ENCODE measurements at places on chromosomes 6 and 20.

DNA sequence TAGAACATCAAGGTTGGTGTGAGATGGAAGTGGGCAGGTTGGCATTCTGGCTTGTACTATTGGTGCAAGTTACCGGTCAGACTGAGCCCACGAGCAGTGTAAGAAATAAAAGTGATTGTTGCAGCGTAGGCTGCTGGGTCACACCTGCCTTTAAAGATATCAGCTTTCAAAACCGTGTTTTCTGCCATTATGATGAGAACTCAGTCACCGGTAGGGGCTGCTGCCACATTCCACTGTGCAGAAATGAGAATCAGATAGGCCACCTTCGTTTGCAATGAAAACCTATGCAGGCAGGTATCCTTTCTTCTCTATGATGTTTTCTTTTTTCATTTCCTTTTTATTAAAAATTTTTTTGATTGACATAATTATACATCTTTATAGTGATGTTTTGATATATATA, 168.5 kb downstream of the MYLK4 start:
- DNase-seq: no peak

DNA sequence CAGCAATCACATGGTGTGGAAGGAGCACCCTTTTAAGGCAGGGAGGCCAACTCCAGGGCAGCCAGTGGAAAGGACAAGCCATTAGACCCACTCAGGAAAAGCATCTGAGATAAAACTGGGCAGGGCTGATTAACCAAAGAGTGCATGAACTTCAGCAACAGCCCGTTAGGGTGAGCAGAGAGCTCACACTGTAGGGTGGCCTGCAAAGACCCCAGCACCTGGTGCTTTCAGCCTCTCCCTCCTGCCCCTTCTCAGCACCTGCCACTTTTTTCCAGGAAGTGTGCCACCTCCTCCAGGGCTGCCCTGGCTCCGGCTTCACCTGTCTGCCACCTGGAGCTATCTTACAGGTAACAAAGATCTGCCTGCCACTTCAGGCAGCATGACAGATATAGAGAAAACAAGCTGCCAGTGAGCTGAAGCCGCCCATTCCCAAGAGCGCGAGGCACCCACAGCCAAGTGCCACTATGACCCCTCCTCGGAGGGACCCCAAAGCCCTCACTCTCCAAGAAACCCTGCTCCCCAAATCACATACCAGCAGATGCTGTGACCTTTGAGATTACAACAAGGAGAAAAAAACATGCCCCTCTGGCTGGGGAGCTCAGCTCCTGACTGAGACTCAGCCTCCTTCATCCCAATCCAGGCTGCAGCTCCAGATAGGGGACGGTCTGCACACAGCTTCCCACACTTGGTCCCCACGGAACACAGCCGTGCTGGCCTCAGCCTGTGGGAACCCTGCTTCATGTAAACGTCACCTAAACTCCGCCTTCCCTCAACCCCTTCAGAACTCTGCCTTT, 71.2 kb downstream of the ABHD12 start:
- DNase-seq: no peak

DNA sequence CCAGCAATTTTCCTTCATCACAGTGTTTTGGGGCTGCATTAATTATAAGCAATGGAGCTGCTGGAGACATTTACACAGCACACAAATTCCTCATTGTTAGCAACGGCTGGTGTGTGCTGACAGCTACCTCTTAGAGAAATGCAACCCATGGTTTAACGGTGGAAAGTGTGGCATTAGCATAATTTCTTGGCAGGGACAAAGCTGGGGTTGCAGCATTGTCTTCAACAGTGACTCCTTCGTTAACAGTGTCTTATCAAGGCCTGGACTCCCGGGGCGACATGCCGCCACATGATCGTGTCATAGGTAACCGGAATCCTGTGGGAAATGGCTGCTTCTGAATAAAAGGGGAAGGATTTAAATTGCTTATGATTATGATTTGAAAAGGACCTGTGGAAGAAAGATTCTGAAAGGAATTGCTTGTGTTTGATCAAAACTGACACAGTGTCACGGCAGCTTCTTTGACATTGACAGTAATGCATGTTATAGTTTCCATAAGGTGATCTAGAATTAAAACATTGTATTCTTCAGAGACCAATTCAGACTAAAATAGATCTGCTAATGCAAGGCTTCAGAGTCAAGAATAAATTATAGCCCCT, 128.0 kb downstream of the UST start:
- DNase-seq: no peak

- no peak for DNase-seq
Observed at GRCh38 chr6:140049251-140049650, 674.8 kb upstream of the CITED2 start.

DNA sequence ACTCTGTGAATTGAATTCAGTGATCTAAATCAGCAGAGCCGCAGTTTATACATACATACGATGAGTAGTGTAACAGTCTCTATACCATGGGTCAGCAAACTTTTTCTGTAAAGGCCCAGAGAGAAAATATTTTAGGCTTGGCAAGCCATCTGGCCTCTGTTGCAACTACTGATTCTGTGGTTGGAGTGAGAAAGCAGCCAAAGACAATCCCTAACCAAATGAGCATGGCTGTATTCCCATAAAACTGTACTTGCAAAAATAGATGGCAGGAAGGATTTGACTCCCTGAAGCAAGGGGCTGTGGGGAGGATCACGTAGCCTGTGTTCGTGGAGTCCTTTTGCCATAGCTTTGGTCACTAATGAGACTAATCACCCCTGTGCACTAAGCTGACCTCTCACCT, 17.9 kb upstream of the MOCS1 start:
- DNase-seq: no peak

- DNase-seq: peak; percentile 15
Observed at GRCh38 chr6:116136933-116137340, 11.0 kb upstream of the COL10A1 start.
